ENCODE measurements at places on chromosomes 1 and 21.

DNA sequence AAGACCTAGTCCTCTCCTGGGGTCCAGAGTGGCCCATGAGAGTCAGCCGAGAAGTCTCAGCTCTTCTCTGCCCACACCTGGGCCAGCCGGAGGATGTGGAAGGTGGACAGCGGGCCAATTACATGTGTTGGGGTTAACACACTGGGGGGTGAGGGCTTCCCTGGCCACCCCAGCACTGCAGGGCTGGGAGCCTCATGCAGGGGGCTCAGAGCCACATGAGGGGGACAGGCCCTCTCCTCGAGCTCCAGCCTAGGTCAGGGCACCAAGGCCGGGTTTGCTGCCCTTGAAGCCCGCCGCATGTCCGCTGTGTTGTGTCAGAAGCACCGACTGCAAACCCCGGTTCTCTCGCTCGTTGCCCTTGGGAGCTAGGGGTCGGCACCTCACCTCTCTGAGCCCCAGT is 30.5 kb downstream of the LHX4 start:
- no peak for DNase-seq

DNA sequence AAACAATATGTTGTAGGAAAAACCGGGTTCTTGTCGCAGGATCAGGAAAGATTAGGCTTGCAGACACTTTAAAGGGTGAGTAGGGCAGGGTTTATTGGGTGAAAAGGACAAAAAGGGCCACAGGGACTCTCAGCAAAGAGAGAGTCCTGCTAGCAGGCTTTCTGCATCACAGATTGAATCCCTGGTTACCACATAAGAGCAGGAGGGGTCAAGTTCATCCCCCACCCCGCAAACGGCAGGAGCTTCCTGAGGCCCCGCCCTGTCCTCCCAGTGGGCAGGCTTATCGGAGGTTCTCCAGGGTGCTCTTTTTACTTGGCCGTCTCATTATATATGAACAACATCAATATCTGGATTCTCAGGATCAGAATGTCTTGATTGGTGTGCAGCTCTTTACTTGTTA is 47.7 kb downstream of the SYCP1 start:
- DNase-seq = no peak

DNA sequence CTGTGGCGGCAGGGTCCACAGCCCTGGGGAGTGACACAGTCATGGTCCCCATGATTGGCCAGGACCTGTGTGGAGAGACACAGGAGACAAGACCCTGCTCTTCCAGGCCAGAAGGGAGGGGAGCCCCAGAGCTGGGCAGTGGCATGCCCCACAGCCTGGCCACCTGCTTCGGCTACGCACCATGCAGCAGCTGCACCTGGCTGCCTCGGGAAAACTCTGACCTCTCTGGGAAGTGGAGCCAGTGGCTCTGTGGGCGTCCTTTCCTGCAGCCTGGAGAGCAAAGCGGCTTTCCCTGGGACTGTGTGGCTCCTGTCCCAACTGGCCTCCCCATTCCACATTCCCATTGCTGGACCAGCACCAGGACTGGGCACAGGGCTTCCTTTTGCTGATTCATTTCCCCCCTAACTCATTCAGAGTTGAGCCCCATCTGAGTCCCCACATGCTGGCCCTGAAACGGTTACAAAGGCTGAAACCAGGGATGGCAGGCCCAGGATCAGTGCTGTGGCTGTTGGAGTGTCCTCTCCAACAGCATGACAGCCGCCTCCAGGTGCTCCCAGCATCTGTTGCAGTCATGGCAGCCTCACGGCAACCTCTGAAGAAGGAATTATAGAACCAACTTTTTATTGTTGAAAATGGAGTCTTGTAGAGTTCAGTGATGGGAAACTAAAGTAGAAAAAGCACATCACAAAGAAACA is 15.0 kb downstream of the OXCT2 start:
- no peak for DNase-seq

DNA sequence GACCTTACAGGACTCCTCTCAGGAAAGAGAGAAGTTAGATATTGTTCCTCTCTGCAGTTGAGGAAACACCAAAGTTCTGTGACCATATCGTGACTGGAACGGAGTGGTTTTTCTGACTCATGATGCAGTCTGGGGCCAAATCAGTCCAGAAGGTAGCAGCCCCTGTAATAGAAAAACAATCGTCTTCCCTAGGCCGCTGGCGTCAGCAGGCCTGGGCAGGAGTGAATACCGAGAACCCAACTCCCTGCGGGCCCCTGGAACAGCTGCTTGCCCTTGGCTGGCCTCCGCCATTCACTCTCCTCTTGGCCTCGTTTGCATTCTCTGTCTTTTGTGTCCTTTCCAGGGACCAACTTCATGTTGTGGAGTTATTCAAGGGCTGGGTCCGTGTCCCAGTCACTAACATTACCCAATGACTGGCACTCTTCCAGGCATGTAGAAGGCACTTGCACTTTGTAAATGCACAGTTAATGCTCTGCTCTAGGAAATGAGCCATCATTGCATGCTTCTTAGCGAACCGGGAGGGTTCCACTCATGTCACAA is 10.9 kb upstream of the CD101 start:
- no peak for DNase-seq

DNA sequence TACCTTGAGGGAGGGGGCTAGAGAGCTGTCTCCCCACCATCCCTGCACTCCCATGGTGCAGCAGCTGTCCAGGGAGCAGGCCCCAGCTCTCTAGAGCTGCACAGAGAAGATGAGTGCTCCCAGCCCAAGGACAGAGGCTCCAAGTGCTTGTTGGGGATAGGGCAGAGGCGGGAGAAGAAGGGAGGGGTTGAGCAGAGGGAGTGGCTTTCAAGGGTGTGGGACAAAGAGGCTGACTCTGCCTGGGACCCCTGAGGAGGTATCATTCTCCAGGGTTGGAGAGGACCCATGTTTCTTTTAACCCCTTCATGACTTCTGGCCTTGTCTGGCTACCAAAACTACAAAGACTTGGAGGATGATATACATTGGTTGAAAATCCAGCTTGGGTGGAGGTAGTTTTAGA is 14.6 kb downstream of the FOXD2 start:
- no peak for DNase-seq

GRCh38 chr1:197915260-197915861 is 1.8 kb upstream of the LHX9 start:
- DNase-seq = peak; percentile 20
